ENCODE measurements at places on chromosomes 4 and X.

DNA sequence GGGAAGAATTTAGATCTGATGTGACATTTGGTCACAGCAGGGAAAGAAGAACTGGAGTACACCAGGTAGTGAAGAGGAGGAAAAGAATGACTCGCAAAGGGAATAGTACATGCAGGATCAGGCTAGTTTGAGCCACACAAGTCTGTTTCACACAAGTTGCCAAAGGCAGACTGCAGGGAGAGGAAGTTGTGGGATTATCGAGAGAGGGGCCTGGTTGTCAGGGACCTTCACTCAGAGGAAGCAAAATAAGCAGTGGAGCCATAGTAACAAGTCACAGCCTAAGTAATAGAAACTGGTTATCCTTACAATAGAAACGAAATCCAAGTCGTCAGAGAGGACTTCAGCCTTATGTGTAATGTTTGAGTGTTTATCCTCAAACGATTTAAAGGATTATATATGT, 316.7 kb upstream of the HTR2C start:
- no peak for DNase-seq

DNA sequence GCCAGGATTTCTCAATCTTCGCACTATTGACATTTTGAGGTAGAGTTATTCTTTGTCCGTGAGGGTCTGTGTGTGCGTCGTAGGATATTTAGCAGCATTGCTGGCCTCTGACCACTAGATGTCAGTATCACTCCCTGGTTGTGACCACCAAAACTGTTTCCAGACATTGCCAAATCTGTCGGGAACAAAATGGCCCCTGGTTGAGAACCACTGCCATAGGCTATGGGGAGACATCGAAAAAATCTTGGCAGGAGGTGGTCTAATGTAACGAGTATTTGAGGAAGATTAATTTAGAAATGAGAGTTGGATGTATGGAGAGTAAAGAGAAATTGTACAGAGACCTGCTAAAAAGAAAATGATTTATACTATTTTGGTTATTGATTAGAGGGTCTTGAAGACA, 108.4 kb downstream of the DOCK11 start:
- peak; percentile 79 for DNase-seq

DNA sequence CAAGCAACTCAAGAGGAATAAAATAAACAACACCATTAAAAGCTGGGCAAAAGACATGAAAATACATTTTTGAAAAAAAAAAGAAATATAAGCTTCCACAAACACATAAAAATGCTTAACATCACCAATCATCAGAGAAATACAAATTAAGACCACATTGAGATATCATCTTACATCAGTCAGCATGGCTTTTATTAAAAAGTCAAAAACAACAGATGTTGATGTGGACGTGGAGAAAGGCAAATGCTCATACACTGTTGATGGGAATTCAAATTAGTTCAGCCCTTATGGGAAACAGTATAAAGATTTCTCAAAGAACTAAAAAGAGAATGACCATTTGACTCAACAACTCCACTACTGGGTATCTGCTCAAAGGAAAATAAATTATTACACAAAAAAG, 59.6 kb downstream of the STK32B start:
- DNase-seq, result no peak

DNA sequence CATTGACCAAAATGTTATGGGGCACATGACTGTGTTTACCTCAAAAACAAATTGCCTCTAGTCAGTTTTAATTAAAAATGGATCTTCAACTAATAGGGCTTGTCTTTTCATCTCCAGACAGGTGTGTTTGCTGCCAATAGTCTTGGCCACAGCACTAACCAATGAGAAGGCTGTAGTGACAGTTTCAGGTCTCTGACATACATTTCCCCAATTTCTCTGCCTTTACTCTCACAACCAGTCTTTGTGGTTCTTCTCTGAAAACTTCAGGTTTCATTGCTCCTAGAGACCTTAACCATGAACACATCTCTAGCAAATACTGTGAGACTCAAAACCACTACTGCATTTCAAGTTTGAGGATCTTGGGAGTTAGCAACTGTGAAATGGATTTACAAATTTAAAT, 3.5 kb upstream of the EDNRA start:
- no peak for DNase-seq
